ENCODE measurements at places on chromosomes 7 and 10.
A peak's percentile ranks its signal among the peaks of the same experiment; 100 is the strongest.

- DNase-seq = no peak
Measured at GRCh38 chr10:80164596-80164995, 32.1 kb downstream of the PLAC9 start.

DNA sequence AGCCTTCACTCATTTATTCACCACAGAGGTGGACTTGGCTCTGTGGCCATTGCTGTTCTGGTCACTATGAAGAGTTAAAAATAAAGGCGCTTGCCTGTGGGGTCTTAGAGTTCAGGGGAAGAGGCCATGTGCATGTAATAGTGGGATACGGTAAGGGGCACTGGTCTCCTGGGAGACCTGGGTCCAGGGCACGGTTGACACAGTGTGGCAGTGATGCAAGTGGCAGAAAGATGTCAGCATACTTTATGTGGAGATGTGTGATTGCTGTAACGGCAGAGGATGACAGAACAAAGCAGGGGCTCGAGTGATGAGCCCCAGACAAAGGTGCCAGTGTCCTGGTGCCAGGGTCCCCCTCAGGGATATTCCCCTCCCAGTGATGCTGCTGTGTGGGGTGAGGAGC lies 8.6 kb downstream of the ZSCAN25 start:
- no peak for DNase-seq

GRCh38 chr7:88165697-88166096 lies 54.1 kb downstream of the SRI start:
- DNase-seq = no peak

DNA sequence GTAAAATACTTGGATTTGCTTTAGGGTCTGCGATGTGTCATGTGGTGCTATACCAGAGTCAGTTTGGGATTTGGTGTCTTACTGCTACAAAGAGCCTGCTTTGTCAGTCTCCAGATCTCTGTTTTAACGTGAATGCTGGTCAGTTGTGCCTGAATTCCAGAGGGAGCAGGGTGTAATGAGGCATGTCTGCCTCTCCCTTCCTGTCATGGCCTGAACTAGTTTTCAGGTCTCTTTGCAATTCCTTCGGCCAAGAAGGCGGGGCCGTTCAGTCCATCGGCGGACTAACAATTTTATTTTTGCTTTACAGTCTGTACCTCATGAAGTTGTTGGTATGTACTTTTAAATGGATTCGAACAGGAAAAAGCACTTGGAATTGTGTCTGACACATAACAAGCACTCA lies 465.1 kb upstream of the ADARB2 start:
- no peak for DNase-seq

- no peak for DNase-seq
Measured at GRCh38 chr7:34042406-34042805, 137.1 kb downstream of the BMPER start.

DNA sequence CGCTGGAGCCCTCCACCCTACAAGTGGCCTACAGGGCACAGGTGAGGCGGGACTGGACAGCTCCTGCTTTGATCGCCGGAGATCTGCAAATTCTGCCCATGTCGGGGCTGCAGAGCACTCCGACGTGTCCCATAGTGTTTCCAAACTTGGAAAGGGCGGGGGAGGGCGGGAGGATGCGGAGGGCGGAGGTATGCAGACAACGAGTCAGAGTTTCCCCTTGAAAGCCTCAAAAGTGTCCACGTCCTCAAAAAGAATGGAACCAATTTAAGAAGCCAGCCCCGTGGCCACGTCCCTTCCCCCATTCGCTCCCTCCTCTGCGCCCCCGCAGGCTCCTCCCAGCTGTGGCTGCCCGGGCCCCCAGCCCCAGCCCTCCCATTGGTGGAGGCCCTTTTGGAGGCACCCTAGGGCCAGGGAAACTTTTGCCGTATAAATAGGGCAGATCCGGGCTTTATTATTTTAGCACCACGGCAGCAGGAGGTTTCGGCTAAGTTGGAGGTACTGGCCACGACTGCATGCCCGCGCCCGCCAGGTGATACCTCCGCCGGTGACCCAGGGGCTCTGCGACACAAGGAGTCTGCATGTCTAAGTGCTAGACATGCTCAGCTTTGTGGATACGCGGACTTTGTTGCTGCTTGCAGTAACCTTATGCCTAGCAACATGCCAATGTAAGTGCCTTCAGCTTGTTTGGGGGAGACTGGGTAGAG lies at the start of gene COL1A2:
COL1A2 (plus strand) TSS at position 459 of the 704 bp plus-strand sequence; CDS start at position 596, 137 bp downstream.
- DNase-seq = peak; percentile 44

GRCh38 chr7:6395898-6396595 lies 51.7 kb downstream of the DAGLB start:
- no peak for DNase-seq

DNA sequence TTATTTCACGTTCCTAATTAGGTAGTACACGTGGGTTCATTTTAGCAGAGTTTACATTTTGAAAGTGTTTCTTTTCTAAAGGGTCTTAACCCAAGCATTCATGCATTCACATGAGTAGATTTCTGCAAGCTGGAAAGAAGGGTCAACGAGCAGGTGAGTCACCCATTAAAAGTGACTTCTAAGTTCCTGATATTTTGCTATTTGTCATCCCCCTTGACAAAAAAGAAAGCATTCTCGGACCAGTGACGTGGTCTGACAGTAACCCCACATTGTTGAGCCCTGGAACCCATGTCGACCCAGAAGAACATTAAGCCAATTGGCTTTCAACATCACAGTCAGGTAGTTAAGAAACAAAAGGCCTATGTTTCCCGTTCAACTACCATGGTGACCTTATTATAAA lies 49.6 kb downstream of the ABCB5 start:
- no peak for DNase-seq

GRCh38 chr10:46299536-46300369 lies 13.0 kb downstream of the ANTXRL start:
- DNase-seq = peak; percentile 21

GRCh38 chr7:43921423-43921822 lies 4.8 kb upstream of the UBE2D4 start:
- DNase-seq = no peak

DNA sequence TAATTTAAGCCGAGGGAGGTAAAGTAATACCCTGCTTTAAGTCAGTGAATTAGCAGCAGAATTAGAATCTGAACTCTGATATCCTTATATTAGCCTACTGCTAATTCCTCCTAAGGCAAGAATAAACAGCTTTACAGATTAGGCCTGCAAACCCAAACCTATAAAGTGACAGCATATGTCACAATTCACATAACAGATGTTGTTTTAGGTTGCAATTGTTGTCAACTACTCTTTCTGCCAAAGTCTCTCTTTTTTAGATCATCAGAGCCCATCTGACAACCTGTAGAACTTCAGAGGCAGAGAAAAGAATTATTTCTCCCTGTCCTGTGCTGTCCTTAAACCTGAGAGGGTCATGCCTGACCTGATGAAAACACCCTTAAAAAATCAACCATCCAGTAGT lies 167.2 kb downstream of the PRKG1 start:
- DNase-seq = no peak

GRCh38 chr10:44010873-44011602 lies 362.4 kb upstream of the ZNF32 start:
- DNase-seq = peak; percentile 65

- DNase-seq = no peak
Measured at GRCh38 chr10:152915-153314, 17.7 kb downstream of the ZMYND11 start.

DNA sequence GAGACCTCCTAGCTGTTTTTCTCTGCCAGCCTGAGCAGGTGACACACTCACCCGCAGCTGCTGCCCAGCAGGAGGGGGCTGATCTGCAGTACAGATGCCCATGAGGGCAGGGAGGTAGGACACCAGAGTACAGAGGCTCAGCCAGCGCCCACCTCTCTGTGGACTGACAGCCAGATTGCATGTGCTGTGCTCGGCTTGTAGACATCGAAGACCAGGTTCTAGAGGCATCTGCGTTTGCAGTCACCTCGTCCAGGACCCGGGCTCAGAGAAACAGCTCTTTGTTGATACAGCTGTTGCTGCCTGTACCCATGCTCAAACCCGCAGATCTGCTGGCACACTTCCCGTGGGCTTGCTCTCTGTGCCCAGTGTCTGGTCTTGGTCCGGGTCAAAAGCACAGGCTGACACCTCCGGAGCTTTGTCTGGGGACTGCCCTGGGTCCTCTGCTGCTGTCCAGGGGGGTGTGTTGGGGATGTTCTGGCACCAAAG lies 224.7 kb downstream of the GLRX3 start:
- no peak for DNase-seq

DNA sequence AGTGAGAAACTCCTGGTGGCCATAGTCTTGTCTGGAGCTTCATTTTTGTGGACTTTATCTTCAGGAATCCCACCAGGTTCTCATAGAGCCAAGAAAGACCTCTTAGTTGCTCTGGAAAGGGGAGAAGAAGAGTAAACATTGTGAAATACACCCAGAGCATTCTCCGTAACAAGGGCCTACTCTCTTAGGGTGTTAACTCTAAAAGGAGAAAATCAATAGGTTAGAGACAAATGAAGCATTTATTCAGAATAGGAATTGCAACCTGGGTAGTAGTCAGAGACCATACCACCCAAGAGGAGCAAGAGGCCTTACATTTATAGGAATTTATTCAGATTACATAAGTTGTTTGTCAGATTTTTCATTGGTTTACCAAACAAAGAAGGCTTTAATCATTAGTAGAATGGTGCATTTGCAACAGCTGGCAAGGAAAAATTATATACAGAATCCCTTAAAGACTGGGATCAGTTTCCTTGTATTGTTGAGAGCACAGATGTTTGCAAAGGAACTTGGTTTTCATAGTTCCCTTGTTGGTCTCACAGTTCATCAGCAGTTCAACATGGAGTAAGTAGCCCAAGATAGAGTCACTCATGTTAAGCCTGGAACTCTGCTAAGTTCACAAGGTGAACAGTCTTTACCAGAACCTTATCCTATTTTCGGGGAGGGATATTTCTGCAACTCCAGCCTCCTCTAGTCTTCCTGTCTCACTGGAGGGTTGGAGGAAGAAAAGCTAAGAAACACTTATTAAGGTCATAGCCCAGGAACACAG lies 53.2 kb upstream of the TMEM140 start:
- DNase-seq = no peak

GRCh38 chr7:120184866-120185265 lies 88.1 kb upstream of the KCND2 start:
- no peak for DNase-seq

DNA sequence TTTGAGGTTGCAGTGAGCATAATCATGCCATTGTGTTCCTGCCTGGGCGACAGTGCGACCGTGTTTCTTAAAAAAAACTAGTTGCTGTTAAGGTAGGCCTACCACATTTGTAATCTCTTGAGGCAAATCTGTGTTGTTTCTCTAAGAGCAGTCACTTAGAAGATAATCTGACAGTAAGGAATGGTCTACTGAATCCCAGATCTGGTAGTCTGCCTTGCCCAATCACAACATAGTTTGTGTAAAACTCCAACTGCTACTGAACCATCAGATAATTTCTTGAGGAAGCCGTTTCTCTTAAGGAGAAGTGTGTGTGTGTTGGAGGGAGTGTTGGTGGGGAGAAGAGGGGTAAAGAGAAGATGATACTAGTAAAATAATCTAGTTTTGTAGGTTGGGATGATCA lies 5.0 kb downstream of the NRF1 start:
- no peak for DNase-seq

DNA sequence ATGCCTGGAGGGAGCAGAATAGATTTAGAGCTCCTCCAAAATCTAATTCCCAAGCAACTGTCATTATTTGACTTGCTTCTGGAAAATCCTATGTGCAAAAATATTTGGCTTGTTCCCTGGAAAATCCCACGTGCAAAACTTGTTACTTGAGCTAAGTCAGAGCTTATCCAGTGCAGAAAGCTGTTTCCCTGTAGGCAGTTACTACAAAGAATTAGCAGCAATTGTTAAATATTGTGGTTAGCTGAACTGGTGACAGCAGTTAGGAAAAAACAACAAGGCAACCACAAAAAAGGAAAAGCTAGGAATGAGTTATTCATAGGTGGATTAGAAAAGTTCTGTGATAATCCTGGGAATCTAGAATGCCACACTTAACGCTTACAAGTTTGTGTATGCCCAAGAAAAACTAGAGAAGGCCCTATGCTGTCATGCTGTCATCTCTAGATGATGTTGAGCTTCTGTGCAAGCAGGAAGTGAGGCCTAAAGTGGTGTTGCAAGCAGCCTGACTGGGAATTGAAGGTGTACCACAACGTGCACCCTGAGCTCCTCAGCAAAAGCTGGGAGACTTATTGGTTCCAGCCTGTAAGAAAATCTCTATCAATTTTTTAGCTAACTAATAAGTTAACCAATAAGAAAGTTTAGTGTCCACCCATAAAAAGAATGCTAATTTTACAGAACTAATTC lies 738.6 kb upstream of the LRRTM3 start:
- DNase-seq = no peak

DNA sequence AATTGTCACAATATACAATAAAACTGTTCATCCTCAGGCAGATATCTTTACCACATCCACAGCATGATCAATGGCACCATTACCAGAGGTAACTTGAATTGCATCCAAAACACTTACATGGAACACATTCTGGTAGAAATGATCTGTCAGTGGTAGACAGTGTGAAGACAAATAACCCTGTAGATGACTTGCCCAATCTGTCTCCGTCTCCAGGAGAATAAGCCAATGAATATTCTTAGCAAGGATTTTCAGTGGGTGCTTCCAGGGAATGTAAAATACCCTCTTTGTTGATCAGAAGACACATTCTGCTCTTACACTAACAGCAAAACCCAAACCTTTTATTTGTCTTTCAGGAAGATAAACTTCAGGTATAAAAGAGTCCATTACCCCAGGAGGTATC lies 43.8 kb downstream of the VWC2 start:
- no peak for DNase-seq

DNA sequence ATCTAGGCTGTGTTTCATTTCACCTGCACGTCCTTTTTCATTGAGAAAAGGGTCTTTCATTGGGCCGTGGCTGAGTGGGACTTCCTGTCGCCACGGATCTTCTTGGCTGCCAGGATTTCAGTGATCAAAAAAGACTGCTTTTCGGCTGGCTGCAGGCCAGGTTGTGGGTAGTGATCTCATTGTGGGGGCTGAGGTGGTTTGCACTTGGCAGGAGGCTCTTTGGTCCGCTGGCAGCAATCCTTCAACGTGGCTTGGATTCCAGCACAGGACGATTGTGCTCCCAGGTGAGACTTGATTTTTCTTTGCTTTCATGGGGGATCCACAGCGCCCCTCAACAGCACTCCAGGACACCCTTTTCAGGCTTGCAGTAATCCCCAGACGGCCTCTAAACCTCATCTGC lies 29.0 kb upstream of the ZNF273 start:
- no peak for DNase-seq

DNA sequence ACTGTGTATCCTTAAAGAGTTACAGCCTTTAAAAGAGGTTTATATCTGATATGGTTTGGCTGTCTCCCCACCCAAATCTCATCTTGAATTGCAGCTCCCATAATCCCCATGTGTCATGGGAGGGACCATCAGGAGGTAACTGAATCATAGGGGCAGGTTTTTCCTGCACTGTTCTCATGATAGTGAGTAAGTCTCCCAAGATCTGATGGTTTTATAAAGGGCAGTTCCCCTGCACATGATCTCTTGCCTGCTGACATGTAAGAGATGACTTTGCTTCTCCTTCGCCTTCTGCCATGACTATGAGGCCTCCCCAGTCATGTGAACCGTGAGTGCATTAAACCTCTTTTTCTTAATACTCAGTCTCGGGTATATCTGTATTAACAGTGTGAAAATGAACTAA lies 9.7 kb downstream of the RTKN2 start:
- DNase-seq = no peak

- peak; percentile 43 for DNase-seq
Measured at GRCh38 chr7:29102558-29103151, 43.7 kb downstream of the CPVL start.

- DNase-seq = no peak
Measured at GRCh38 chr10:110560012-110560411, 7.5 kb upstream of the SMC3 start.

GRCh38 chr7:46682836-46683624 lies 762.0 kb upstream of the IGFBP3 start:
- no peak for DNase-seq
